COLO829 (cell line): ENCODE measurements at places on chromosomes 2 and 18.

GRCh38 chr2:240593026-240593702 is 6.6 kb downstream of the CAPN10 start:
- no peak for DNase-seq

DNA sequence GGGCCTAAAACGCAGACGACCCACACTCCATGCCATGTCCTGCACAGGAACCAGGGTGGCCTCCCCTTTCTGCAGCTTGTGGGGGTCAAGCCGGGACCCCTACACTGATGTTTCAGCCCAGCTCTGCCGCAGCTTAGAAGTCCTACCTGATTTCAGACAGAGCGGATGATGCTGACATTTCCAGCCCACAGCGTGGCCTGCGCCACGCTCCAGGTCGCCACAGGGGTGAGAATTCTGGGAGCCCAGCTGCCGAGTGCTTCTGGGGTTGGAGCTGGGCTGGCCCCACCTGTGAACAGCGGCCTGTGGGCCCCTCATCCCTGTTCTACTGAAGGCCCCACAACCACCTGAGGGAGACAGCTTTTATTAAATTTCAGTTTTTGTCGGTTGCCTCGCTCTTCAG is 77.2 kb downstream of the NFATC1 start:
- no peak for DNase-seq

- DNase-seq, result no peak
Observed at GRCh38 chr2:119025762-119026351, 83.9 kb downstream of the MARCO start.

DNA sequence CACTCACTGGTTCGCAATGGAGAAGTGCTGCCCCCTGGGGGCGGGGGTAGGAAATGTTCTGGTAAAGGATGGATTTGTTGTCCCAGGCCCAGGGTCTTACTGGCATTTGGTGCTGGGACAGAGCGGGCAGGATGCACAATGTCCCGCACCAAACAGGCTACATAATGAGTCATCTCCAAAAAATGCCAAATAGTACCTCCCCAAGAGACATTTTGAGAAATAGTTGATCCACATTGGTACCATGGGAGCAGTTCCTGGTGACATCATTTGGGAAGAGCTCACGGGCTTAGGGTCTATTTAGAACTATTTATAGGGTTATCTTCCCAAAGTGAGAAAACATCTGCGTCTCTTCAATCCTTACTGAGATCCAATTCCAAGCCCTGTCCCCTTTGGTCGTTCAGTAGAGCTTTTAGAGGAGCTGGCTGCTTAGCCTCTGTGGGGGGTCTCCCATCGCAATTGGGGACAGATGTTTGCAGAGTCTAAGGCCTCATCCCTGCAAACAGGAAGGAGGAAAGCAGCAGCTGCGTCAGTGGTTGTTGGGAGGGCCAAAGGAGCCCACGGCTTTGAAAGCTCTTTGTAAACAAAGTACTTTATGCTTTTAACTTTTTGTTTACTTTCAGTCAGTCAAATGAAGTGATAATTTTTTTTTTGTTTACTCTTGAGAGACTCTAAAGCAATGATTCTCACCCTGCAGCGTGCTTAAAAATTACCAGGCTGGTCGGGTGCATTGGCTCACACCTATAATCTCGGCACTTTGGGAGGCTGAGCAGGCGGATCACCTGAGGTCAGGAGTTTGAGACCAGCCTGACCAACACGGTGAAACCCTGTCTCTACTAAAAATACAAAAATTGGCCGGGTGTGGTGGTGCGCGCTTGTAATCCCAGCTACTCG is 49.3 kb downstream of the GREB1 start:
- DNase-seq, result no peak

DNA sequence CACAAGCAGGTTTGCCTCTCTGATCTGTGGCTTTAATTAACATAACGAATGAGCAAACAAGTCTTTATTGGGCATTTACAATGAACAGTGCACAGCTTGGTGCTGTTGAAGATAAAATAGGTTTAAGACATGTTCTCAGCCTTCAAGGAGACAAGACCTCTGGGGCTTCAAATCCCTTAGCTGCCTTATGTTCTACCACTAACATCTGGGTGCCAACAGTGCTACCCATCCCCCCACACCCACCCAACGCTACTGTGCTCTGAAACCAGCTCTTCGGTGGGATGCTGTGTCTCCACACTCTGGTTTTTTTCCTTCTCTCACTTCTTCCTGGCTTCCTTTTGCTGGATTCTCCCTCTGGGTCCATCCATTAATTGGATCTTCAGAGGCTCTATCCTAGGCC is 14.1 kb upstream of the B3GNT2 start:
- DNase-seq, result no peak

- DNase-seq, result no peak
Observed at GRCh38 chr18:10588975-10589374, 63.1 kb downstream of the NAPG start.

DNA sequence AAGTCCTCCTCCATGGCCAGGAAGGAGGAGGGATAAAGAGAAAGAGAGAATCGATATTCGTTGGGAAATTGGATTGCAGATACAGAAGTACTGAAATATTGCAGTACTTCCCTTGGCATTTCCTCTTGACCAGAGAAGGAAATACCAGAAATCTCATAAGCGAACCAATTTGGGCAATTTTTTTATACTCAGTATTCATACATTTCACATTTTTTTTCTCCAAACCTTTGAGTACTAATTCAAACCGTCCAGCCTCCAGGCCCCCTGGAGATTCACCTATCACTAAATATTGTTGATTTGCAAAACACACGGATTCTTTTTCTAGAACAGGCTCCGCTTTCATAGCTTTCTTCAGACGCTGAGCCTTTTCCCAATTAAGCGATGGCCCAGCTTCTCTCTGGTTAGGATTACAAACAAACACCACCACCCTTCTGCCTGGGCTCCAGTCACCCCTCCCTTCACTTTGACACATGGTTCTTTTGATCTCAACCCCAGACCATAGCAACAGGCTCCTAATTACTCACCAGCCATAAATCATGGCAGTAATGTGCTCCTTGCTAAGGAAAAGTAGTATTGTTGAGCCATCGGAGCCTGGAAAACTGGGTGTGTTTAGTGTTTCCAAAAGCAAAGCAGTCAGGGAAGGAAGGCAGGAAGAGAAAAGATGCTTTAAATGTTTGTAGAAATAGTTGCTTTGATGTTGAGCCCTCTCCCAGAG is 138.4 kb upstream of the CCDC68 start:
- no peak for DNase-seq
